ENCODE measurements at places on chromosomes 3 and 15.

- no peak for DNase-seq
Measured at GRCh38 chr15:41631880-41632470, 28.2 kb upstream of the MGA start.

DNA sequence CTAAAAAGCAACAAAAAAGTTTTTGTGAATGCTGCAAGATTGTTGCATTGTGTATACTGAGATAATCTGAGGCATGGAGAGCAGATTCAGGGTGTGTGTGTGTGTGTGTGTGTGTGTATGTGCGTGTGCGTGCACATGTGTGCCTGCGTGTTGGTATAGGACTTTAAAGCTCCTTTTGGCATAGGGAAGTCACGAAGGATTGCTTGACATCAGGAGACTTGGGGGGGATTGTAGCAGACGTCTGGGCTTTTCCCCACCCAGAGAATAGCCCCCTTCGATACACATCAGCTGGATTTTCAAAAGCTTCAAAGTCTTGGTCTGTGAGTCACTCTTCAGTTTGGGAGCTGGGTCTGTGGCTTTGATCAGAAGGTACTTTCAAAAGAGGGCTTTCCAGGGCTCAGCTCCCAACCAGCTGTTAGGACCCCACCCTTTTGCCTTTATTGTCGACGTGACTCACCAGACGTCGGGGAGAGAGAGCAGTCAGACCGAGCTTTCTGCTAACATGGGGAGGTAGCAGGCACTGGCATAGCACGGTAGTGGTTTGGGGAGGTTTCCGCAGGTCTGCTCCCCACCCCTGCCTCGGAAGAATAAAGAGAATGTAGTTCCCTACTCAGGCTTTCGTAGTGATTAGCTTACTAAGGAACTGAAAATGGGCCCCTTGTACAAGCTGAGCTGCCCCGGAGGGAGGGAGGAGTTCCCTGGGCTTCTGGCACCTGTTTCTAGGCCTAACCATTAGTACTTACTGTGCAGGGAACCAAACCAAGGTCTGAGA is 4.7 kb downstream of the BHLHE40 start:
- no peak for DNase-seq

- DNase-seq = no peak
Measured at GRCh38 chr3:69178838-69179739, 56.7 kb upstream of the LMOD3 start.

GRCh38 chr15:68989541-68990230 is 24.8 kb upstream of the NOX5 start:
- DNase-seq = no peak
